ENCODE measurements at places on chromosomes 11 and 22.

GRCh38 chr22:18031695-18032454 is 7.5 kb upstream of the MICAL3 start:
- peak; percentile 92 for DNase-seq

- DNase-seq, result peak; percentile 33
These were observed 188.9 kb downstream of the ST3GAL4 start for GRCh38 chr11:126544108-126545056.

DNA sequence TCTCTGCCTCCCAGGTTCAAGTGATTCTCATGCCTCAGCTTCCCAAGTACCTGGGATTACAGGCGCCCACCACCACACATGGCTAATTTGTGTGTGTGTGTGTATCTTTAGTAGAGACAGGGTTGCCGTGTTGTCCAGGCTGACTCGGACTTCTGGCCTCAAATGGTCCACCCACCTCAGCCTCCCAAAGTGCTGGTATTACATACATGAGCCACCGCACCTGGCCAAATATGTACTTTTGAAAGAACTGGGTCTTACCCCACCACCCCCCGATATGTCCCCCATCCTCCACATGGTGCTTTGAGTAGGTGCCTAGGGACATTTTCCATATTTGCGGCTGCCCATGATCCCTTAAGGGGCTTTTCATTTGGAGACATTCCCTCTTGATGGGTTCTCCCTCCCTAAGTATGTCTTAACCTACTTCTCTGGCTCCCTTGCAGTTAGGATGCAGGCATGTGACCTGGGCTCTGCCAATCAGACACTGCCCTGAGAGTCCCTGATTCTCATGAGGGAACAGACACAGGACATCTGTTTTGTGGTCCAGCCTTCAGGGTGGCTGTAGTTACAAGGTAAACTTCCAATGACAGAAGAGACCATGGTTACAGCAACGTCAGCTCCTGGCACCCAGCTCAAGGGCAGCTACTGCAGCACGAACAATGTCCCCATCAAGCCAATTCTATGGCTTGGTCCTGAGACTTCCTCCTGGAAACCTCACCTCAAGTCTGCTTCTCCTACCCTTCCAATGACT is 48.4 kb downstream of the CHST1 start:
- DNase-seq, result no peak

DNA sequence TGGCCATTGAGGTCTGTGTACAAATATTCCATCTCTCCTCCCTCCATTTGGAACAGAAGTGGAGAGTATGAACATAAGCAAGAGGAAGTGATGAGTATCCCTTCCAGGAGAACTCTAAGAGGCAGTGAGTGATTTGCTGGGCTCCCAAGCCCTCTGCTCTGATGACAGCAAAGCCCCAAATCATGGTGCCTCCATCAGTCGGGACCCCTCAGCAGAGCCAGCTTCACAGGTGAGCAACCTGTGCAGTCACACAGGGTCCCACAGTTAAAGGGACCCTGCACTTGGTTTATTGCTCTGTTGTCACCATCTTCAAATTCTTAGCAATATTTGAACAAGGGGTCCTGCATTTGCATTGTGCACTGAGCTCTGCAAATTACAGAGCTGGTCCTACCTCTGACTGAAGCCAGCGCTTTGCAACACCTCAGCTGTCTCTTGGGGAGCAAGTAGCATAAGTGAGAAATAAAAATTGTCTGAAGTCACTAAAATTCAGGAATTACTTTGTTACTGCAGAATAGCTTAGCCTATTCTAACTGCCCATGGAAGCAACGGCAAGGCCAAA is 466.4 kb downstream of the MN1 start:
- no peak for DNase-seq

GRCh38 chr11:126896025-126896424 is 104.5 kb downstream of the KIRREL3 start:
- DNase-seq, result no peak

DNA sequence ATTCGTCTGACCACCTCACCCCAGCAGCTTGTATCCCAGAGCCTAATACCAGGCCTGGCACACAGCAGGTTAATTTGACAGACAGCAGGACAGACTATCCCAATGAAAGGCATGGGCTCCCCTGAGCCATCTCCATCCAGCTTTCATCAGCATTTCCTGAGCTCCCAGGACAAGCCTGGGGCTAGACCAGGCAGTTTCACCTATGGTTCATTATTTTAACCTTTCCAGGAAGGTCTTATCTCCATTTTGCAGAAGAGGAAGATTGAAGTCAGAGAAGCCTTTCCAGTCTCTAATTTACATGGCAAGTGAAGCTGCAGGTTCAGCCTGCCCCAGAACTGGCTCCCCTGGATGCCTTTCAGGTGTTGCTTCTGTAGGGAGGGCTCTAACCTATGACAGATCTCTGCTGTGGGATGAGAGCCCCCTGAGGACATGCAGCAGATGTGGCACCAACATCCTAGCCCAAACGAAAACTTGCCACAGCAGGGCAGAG is 17.0 kb downstream of the ARRB1 start:
- DNase-seq, result no peak

- no peak for DNase-seq
These were observed 130.8 kb downstream of the FCHSD2 start for GRCh38 chr11:73011126-73011817.

DNA sequence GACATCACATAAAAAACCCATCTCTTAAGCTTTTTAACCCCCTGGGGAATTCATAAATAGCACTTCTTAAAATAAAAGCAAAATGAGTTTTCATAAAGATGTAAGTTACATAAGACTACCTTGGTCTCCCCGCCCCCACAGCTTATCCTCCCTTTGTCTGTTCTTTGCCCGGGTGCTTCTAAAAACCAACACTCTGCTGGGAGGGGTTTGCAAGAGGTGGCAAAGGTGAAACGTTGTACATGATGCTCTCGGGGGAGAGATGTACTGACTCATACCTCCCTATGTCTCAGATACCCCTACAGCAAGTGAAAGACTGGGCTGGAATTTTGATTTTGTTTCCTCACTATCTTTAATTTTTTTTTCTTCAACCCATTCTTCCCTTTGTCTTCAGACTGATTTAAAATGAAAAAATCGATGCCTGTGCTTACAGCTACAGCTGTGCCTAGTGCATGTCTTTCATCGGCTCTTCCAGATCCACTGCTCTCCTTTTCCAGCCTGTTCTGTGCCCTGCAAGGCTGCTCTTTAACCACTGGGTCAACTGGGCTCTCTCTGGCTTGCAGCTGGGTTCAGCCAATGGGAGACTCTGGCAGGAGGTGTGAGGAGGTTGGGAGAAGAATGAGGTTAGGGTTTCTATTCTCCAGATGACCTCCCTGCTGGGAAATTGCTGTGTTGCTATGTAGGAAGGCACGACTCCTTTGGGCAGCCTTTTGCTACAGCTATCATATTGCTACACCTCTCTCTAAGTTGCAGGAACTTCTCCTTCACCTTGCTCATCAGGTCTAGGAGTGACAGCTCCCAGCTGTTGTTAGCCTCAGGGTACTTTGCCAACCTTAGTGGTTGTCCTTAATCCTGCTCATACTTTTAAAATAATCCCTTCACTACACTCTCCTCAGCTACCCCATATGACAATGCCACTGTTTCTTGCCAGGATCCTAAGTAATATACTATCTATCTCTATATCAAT is 266.5 kb downstream of the TENM4 start:
- no peak for DNase-seq

DNA sequence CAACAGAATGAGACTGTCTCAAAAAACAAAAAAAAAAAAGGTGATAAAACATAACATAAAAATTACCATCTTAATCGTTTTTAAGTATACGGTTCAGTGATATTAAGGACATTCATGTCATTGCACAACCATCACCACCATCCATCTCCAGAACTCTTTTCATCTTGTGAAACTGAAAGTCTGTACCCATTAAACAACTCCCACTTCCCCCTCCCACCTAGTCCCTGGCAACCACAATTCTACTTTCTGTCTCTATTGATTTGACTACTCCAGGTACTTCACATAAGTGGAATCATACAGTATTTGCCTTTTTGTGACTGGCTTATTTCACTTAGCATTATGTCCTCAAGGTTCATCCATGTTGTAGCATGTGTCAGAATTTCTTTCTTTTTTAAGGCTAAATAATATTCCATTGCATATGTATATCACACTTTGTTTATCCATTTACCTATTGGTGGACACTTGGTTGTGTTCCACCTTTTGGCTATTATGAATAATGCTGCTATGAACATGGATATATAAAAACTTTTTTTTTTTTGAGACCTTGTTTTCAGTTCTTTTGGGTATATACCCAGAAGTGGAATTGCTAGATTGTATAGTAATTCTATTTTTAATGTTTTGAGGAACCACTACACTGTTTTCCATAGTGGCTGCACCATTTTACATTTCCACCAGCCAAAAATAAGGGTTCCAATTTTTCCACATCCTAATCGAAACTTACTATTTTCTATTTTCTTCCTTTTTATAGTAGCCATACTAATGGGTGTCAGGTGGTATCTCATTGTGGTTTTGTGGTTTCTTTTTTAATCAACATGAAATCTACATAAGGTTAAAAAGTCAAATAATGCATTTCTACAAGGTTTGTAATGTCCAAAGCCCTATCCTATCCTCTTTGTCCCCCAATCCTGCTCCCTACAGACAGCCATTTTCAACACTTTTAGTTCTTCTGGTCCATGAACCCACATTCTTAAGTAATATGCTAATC is 23.4 kb upstream of the PIK3C2A start:
- no peak for DNase-seq

Data from iris pigment epithelial cell (primary cell).